Aorta (tissue), 5 donors: ENCODE measurements at places on chromosomes 6 and 20.

DNA sequence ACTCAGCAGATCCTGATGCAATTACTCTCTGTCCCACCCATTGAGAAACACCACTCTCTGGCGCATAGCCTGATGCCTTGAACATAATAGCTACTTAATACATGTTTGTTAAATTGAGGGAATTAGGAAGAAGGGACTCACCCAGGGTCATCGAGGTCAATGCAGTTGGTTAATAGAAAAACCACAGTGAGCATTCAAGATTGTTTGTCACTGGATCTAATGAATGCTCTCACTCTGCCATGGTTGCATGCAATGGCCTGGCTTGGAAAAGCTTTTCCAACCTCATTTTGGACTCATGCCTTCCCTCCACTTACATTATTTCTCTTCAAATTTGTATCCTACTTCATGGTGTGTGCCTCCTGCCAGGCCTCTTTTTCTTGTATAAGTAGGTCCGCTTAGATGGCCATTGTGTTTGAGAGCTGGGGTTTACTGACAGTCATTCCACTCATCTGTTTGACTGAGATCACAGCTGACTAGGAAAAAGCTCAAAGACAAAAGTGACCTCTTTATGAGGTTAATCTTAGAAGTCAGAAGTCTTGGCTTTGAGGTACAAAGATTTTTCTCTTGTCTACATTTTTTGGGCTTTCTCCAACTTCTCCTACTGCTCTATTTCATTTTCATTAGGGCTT lies 154.8 kb upstream of the RAB32 start:
- DNase-seq = no peak

GRCh38 chr20:36036688-36037087 lies 68.3 kb downstream of the CNBD2 start:
- DNase-seq = no peak

DNA sequence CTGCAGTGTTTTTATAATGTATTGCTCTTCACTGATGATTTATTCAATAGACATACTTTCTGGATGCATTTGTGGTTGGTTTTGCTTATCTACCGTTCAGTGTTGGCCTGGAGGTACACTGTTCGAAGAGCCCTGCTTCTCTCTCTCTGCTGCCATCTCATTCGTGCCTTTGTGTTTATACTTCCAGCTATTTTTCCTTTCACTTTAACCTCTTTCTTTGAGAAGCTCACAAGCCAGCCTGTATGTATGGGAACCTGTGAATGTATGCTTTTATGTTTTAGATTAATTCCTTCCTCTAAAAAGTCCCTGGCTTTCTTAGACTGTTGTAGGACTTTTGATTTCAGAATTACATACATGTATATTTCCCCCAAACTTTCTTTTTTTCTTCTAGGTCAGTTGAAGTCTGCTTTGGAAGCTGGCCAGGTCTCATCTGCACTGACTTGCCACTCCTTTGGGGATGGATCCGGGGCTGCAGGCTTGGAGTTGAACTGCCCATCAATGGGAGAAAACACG lies 83.0 kb downstream of the SCAND1 start:
- no peak for DNase-seq

- DNase-seq = no peak
These were observed 116.8 kb downstream of the PSMB1 start for GRCh38 chr6:170436209-170436809.

DNA sequence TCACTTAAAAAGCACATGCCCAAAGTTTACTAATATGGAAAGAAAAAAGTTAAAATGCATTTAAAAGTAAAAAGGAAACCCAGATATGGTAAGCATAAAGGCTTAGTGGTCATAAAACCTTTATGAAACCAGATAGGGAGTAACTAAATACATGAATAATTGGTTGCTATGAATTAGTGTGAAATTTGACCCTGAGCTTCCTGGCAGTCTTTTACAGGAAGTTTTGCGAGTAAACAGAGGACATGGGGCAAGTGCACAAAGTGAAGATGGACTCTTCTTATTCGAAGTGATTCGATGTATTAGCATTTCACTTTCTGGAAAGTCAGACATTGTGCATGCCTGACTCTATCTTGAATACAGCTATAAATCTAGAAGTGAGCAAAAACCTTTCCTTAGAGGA lies 90.9 kb upstream of the MLIP start:
- DNase-seq = no peak

DNA sequence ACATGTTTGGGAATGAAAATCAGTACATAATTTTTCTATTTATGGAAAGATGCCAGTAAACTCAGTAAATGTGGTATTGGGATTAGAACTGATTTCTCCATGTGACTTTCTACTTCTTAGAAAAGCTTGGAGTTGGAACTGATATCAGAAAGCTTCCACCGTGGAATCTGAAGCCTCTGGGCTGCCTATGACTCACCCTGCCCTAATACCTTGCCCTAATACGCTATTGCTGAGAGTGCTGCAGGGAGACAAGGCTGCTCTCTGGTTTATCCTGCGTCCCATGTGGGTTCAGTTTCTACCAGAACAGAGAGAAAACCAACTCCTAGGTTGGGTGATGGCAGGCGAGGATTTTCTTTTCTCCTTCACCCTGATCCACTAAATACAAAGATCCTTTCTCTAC lies 3.3 kb upstream of the STMND1 start:
- no peak for DNase-seq

DNA sequence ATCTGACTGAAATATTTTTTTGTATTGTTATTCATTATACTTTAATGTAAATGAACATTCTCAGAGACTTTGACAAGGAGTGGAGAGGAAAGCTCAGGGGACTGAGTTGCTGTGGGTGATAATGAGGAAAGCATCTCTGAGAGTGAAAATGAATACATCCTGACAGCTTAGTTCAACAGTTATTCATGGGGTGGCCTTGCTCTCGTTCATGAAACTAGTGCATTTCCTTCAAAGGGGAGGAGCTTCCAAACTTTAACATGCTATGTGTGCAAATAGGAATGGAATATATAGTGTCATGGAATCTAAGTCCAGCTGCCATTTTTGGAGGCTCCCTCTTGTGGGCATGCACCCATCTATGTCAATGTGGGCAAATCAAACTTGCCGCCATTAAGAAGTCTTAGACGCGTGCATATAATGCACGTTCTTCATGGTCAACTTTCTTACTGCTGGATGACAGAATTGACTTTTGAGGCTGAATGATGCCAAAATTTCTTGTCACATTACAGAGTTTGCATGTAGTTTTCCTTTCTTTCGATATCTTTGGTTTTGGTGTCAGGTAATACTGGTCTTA lies 124.3 kb upstream of the TMEM170B start:
- no peak for DNase-seq

- DNase-seq = no peak
These were observed 72.8 kb downstream of the ATXN1 start for GRCh38 chr6:16688436-16688835.

DNA sequence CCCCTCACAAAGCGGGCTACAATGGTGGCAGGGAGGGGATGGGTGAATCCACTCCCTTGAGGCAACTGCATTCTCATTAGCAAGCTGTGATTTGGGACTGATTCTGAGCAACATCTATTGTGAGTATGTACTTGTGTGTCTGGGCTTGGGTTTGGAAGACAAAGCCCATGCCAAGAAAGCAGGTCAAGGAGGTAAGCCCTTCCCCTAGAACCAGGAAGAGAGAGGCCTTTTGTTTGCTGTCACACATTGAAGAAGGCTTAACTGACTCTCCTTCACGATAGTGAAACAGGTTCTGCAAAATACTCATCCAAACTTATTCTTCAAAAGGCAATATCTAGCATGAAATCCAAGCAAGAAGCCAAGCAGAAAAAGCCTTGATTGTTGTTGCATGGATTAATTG lies 403.1 kb upstream of the ID4 start:
- no peak for DNase-seq

DNA sequence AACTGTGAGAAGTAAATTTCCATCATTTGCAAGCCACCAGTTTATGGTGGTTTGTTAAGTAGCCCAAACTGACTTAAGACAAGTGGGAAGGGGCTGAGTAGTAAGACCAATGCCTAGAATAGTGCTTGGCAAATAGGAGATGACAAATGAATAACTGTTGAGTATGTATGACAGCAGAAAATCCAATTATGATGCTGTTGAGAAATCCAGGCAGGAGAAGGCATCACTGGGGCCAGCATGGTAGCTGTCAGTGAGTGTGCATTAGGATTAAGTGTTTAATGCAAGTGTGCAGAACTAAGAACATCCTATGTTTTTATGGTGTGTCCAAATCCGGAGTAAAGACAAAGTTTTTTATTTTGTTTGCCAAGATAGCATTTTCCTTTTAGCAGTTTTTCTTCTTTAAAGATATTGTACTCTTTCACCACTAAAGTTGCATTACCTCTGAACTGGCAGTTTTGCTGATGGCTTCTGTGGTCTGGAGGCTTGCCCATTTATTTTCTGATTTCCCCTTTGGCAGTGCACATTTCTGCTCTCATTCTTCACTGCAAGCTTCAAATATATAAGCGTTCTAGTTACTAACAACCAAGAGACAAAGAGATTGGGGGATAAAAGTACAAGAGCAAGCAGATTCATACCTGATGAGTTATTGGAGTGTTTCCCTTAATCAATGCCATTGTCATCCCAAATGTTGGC lies 289.7 kb downstream of the KCNQ5 start:
- DNase-seq = no peak
